ENCODE measurements at places on chromosomes 2 and 18. TPM values are rescaled to one million over a fixed set of nuclear protein-coding genes. Genes with fewer than 3 reads are reported as not detected.
A peak's percentile ranks its signal among the peaks of the same experiment; 100 is the strongest.

- DNase-seq = no peak
These were observed 11.0 kb upstream of the KYNU start for GRCh38 chr2:142866426-142866825.

DNA sequence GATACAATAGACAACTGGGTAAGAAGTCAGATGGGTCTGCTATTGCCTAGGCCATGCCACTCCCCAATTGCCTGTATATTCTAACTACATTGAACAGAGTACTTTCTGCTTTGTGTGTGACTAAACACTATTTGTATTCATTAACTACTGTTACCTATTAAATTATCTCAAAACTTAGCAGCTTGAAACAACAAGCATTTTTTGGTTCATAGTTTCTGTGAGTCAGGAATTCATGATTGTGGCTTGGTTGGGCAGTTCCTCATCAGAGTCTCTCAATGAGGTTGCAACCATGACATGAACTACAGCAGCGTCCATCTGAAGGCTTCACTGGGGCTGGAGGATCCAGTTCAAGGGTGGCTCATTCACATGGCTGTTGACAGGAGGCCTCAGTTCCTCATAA is 205.7 kb downstream of the EN1 start:
- DNase-seq = no peak

GRCh38 chr2:96715658-96716057 is 24.2 kb downstream of the LMAN2L start:
- no peak for DNase-seq

DNA sequence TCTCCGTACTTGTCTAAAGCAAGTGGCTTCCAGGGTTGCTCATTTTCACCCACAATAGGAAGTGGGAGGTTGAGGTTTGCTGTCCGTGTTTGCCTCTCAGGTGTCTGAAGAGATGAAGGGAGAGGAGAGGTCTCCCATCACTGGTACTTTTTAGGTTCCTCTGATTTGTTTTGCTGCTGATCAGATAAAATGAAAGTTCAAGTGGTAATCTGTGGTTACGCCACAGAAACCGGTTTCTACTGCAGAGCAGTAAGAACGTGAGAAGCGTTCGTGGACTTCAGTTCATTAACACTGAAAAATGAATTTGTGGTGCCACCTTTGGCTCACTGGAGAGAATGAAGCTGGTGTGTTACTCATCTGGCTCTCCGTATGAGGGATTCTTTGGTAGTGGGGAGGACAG is 118.2 kb downstream of the GBX2 start:
- DNase-seq = peak; percentile 12

DNA sequence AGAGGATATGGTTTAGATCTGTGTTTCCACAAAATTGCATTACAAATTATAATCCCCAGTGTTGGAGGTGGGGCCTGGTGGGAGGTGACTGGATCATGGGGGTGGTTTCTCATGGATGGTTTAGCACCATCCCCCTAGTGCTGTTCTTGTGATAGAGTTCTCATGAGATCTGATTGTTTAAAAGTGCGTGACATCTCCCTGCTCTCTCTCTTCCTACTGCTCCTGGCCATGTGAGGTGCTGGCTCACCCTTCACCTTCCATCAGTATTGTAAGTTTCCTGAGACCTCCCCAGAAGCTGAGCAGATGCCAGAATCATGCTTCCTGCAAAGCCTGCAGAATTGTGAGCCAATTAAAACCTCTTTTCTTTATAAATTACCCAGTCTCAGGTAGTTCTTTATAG is 33.1 kb downstream of the LHCGR start:
- DNase-seq = no peak

DSG4 gene
- total RNA-seq = not detected

Measured in activated naive CD8-positive, alpha-beta T cell treated with anti-CD3 and anti-CD28 coated beads for 36 hours (primary cell).